HFFc6 (cell line): ENCODE measurements at places on chromosomes 2 and 18.

DNA sequence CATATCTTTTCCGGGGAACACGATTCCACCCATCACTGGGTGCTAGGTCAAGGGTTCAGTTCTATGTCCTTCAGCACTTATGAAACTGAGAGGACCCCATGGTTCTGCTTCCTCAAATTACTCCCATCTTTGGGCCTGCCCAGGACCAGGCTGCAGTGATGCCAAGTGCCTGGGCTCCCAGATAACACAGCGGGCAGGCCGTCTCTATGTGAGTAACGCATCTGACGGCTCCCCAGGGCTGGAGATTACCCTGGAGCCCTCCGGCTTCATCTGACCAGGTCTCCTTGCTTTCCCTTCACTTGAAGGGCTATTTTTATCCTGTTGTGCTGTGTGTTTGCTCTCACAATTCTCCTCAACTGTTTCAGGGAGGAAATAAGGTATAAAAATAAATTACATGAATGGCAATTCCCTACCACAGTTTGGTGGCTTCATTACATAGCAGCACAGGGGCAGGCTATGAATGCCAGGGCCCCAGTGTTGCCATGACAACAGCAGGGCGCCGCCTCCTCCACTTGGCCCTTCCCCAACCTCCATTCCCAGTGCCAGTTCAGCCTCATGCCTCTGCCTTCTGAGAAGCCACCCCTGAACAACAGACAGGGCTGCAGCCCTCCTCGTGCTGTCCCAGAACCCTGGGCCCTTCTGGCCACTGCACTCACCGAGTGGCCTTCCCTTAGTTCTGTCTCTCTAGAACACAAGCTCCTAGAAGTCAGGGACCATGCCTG is 25.4 kb upstream of the TMEM131 start:
- no peak overlapping the region for H3K4me3 ChIP-seq
- H3K36me3 ChIP-seq = peaks cover 5% of the 10 kb centered on the region; the same call in 1 of the 2 replicates
- peaks cover 15% of the 10 kb centered on the region for H3K4me1 ChIP-seq
- peaks cover 6% of the 10 kb centered on the region for H3K27me3 ChIP-seq
- no peak overlapping the region for H3K27ac ChIP-seq

- no peaks in the 10 kb centered on the region for H3K4me1 ChIP-seq
- no peak overlapping the region for H3K27ac ChIP-seq
- no peaks in the 10 kb centered on the region for H3K36me3 ChIP-seq
- H3K4me3 ChIP-seq = no peak overlapping the region
- DNase-seq = no peak
- peaks cover 6% of the 10 kb centered on the region for H3K27me3 ChIP-seq
Observed at GRCh38 chr2:2292381-2292780, 38.7 kb downstream of the MYT1L start.

- H3K27me3 ChIP-seq = peaks cover 5% of the 10 kb centered on the region; the same call in 1 of the 2 replicates
- no peak overlapping the region for H3K4me3 ChIP-seq
- no peaks in the 10 kb centered on the region for H3K4me1 ChIP-seq
- H3K27ac ChIP-seq = no peak overlapping the region
Observed at GRCh38 chr2:176039375-176039774, 37.3 kb upstream of the LNPK start.

- no peak for DNase-seq
- no peak overlapping the region for H3K4me3 ChIP-seq
- peaks cover 6% of the 10 kb centered on the region for H3K27me3 ChIP-seq
- no peaks in the 10 kb centered on the region for H3K4me1 ChIP-seq
- H3K36me3 ChIP-seq = no peaks in the 10 kb centered on the region
Observed at GRCh38 chr18:51664236-51664635, 466.8 kb upstream of the MEX3C start.

- DNase-seq = no peak
- H3K4me3 ChIP-seq = peak overlapping the region; percentile 54
- peaks cover 21% of the 10 kb centered on the region for H3K4me1 ChIP-seq
- H3K36me3 ChIP-seq = no peaks in the 10 kb centered on the region
- H3K27ac ChIP-seq = peak overlapping the region; percentile 68
Observed at GRCh38 chr2:168639018-168639417, 163.4 kb upstream of the NOSTRIN start.

DNA sequence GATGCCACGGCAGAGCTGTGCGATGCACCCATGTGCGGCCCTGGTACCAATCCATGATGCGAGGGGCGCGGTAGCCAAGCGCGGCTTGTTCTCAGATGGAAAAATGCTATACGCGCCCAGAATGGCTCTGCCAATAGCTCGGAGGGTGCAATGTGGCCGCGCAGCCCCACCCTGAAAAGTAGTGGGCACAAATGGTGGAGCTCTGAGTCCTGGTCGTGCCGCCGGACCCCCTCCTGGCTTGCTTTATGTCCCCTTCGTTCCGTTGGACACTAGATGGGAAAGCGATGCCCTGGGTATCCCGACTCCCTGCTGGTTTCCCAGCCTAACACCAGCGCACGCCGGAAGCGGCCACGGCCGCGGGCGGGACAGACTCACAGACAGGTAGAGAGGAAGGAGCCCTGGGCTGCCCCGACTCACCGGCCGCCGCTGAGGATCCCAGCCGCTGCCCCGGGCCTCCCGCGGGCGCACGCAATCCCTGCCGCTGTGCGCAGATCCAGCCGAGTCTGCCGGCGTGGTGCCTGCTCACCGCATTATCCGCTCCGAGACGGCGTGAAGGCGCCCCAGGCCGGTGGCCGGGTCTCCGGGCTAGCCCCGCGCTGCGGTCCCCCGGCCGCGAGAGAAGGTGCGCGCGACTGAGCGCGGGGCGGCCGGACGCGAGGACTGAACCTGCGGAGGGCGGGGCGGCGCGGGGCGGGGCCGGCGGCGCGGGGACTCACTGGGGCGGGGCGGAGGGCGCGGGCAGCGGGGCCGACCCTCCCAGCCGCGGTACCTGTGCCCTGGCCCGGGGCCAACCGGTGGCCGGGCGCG is at the start of gene CDC42EP3:
CDC42EP3 (minus strand) TSS at position 634 of the 807 bp plus-strand sequence. CDS start 25,055 bp downstream, outside the sequence.
- H3K4me1 ChIP-seq = peaks cover 59% of the 10 kb centered on the region
- H3K36me3 ChIP-seq = peaks cover 45% of the 10 kb centered on the region

- H3K36me3 ChIP-seq = no peaks in the 10 kb centered on the region
- no peak overlapping the region for H3K27ac ChIP-seq
- H3K4me1 ChIP-seq = no peaks in the 10 kb centered on the region
- no peak overlapping the region for H3K4me3 ChIP-seq
- H3K27me3 ChIP-seq = peaks cover 10% of the 10 kb centered on the region
Observed at GRCh38 chr2:168311261-168311910, 64.0 kb upstream of the STK39 start.

DNA sequence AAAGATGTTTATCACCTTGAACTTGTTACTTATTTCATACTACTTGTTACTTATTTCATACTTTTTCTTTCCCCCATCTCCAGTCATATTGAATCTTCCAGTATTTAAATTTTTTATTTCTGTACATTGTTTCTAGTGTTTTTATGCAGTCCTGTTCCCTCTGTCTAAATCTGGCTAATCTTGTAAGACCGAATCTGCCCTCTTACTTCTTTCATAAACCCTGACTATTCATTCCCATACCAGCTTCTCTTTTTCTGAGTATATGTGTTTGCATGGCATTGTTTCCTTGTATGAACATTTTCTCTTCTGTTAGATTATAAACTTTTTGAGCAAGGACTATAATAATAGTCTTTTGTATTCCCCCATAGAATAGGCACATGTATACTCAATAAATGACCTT is 131.7 kb downstream of the TAF4B start:
- H3K36me3 ChIP-seq = no peaks in the 10 kb centered on the region
- no peaks in the 10 kb centered on the region for H3K27me3 ChIP-seq
- no peak overlapping the region for H3K27ac ChIP-seq
- no peak overlapping the region for H3K4me3 ChIP-seq
- no peaks in the 10 kb centered on the region for H3K4me1 ChIP-seq
- DNase-seq = no peak

DNA sequence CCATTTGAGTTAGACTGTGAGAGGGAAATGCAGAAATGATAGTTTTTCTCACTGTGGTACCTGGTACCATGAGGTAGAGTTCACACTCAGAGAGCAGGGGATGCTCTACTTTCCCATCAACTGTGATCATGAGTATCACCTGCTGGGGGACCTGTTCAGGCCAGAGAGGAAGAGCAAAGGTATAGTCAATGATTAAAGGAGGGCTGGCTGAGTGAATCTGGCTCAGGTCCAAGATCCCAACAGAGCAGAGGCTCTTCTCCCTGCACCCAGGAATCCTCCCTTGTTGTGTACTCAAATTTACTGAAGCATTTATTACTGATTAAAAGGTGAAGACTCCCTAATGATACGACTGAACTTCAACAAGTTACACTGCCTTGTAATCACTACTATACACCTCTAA is 104.6 kb upstream of the CHRNA1 start:
- no peak overlapping the region for H3K27ac ChIP-seq
- H3K36me3 ChIP-seq = 0 out of 2 replicates have a peak, but pooled peaks cover 6% of the 10 kb centered on the region
- H3K4me1 ChIP-seq = peaks cover 20% of the 10 kb centered on the region

- H3K27ac ChIP-seq = no peak overlapping the region
- no peaks in the 10 kb centered on the region for H3K36me3 ChIP-seq
- peaks cover 32% of the 10 kb centered on the region for H3K4me1 ChIP-seq
- peaks cover 11% of the 10 kb centered on the region for H3K27me3 ChIP-seq
- no peak overlapping the region for H3K4me3 ChIP-seq
- DNase-seq = no peak
Observed at GRCh38 chr2:26326514-26326913, 19.4 kb upstream of the SELENOI start.

- no peak for DNase-seq
- H3K4me1 ChIP-seq = peaks cover 89% of the 10 kb centered on the region
- H3K27ac ChIP-seq = no peak overlapping the region
- H3K4me3 ChIP-seq = no peak overlapping the region
- H3K36me3 ChIP-seq = peaks cover 12% of the 10 kb centered on the region; the same call in 1 of the 2 replicates
Observed at GRCh38 chr2:120743657-120744056, 8.0 kb downstream of the GLI2 start.
